Stimulated activated CD4-positive, alpha-beta T cell treated with anti-CD3 and anti-CD28 coated beads, Interleukin-15, amount 100 ng/mL, for 1 hour (primary cell): ENCODE measurements at places on chromosomes 7 and 10.

DNA sequence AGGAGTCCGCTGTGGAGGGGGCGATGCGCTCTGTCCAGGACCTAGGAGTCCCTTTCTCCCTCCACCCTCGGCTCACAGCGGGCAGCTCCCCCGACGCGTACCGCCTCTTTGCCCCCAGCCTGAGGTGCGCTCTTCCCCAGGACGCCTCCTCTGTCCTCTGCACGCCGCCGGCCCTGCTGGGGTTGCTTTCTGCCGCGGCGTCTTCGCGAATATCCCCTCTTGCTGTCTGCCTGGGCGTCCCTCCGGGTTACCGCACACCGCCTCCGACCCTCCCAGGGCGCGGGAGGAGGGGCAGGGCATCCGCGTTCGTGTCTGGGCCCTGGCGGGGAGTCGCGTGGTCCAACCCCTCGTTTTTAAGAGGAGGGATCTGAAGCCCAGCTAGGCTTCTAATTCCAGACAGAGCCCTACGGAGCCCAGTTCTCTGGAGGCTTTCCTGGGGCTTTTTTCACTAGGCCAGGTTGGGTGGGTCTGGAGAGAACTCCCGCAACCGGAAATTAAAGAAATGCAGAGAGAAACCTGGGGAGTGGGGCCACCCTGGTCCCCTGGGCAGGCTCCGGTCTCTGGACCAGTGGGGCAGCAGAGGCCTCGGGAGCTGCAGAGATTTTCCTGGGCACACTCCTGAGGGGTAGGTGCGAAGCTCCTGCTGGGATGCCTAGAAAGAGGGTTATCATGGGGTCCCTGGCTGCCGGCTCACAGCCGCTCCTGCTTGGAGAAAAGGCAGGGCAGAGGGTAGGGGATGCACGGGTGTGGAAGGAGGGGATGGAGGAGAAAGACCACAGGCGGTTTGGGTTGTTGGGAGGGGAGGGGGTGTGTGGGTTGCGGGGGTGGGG, 166.9 kb downstream of the UBE2H start:
- no peak for DNase-seq

GRCh38 chr10:129848696-129849451, 115.2 kb downstream of the EBF3 start:
- DNase-seq = no peak

- DNase-seq = no peak
Observed at GRCh38 chr10:99966306-99966705, 43.4 kb downstream of the DNMBP start.

- no peak for DNase-seq
Observed at GRCh38 chr10:55966101-55966500, 395.0 kb downstream of the ZWINT start.

GRCh38 chr10:6185039-6185716, 17.6 kb upstream of the PFKFB3 start:
- DNase-seq = no peak

GRCh38 chr7:47225387-47226131, 356.4 kb downstream of the TNS3 start:
- no peak for DNase-seq

DNA sequence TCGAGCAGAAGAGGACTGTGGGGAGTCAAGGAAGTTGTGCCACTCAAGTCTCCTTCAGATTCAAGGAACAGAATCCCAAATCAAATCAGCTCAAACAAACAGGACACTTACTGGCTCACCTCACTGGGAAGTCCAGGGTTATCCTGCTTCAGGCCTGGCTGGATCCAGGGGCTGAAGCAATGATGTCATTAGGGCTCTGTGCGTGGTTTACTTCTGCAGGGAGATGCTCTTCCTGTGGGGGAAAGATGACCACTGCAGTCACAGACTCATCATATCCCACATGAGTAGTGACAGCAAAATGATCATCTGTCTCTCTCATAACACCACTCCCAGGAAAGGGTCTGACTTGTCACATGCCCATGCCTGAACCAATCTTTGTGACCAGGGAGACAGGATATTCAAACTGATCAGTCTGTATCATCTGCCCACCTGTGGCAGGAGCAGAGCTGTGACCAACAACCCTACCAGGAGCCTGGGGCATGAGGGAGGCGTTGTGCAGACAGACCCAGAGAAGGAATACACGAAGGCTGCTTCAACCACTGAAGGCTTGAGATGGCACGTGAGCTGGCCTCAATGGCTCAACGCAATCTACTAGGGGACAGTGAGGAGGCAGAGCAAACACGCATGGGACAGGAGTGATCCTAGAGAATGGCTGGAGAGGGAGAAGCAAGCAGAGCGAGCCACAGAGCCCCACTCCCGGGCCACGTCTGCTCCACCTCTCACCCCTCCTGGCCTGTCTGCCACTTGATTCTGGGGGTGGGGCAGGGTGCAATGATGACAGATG, 27.6 kb upstream of the NANOS1 start:
- no peak for DNase-seq
